ENCODE measurements at places on chromosomes 7 and 10. TPM values are rescaled to one million over a fixed set of nuclear protein-coding genes. Genes with fewer than 3 reads are reported as not detected.

- no peak for DNase-seq
Measured at GRCh38 chr7:42217053-42217452, 20.0 kb downstream of the GLI3 start.

DNA sequence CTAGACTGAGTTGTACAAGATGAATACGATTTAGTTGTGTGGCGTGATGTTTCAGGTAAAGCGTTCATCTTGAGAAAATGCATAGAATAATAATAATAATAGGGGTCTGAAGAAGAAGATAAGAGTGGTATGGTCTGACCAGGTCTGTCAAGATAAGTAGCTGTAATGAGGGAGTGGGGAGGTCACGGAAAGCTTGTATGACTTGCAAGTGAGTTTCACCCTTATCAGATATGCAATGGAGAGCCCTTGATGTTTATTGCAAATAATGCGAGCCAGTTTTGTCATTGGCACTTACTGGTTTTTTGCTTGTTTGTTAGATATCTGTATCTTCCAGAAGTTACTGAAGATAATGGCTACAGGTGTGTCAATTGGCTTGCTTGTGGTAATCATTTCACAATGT, 611.5 kb downstream of the CNTNAP2 start:
- no peak for DNase-seq

The SPDYE9 gene
- not detected for total RNA-seq

- DNase-seq = no peak
Measured at GRCh38 chr7:39338716-39339115, 227.5 kb upstream of the YAE1 start.

The MMS19 gene
- total RNA-seq = 63.8 TPM

GRCh38 chr7:39696631-39697030, 73.3 kb downstream of the RALA start:
- DNase-seq = no peak

DNA sequence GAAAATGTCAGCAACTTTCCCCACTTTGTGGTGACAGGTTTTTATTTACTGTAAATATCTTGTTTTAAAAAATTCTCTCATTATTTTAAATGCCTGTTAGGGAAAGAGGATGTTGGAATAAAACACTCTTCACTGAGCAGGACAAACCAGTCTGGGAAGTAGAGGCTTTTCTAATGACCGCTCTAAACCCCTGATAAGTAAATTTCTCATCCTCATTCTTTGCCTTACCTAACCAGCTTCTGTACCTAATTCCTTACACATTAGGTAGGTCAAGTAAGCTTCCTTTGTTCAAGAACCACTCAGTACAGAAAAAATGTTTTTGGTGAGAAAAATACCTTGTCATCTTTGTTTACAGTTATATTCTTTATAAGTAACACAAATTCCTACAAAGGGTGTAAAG, 143.6 kb downstream of the GPR85 start:
- DNase-seq = no peak

GRCh38 chr7:155362380-155363145, 64.9 kb downstream of the INSIG1 start:
- peak; percentile 20 for DNase-seq

The PON2 gene
- 59.4 TPM for total RNA-seq

GRCh38 chr7:8423057-8423456, 10.4 kb upstream of the NXPH1 start:
- DNase-seq = no peak

- DNase-seq = no peak
Measured at GRCh38 chr10:131290781-131291180, 20.7 kb downstream of the TCERG1L start.

GRCh38 chr7:55050281-55050680, 31.5 kb downstream of the EGFR start:
- no peak for DNase-seq

The EN2 gene
- total RNA-seq = not detected

- no peak for DNase-seq
Measured at GRCh38 chr10:88194041-88194887, 330.8 kb downstream of the PTEN start.

The IL2RA gene
- 2.4 TPM for total RNA-seq

DNA sequence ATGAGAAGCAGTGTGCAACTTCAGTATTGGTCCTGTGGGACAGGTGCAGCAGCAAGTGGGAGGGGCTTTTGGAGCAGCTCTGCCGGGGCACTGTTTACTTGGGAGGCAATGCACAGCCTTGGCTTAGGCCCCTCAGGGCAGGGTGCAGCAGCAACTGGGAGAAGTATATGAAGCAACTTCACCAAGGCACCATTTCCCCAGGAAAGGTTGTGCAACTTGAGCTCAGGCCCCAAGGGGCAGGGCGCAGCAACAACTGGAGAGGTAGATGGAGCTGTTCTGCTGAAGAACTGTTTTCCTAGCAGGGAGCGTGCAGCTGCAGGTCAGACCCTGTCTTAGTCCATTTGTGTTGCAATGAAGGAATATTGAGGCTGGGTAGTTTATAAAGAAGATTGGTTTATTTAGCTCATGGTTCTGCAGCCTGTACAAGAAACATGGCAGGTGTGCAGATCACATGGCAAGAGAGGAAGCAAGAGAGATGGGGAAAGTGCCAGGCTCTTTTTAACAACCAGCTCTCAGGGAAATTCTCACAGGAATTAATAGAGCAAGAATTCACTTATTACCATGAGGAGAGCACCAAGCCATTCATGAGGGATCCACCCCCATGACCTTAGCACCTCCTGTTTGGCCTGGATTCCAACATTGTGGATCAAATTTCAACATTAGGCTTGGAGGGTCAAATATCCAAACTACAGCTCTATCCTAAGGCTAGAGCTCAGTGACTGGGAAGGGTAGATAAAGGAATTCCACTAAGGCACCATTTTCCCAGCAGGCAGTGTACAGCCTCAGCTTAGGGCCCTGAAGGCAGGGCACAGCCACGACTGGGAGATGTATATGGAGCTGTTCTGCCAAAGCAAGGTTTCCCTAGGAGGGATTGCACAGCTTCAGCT, 10.9 kb downstream of the GPR141 start:
- DNase-seq = no peak

DNA sequence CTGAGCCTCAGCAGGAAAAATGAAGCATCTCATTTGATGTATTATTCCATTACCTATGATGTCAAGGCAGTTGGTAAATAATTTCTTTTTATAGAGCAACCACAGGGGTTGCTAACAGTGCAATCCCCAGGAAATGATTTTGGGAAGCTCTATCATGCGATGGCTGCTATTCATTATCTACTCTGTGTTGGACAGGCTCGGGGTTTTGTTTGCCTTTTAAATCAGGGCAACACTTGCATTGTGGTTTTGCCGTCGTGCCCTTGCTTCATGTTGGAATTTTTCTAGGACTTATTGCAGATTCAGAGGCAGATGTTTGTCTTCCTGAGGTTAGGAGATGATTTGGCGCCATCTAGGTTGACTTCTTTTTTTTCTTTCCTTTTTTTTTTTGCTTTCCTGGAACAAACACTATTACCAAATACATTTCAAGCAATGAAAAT, 128.4 kb downstream of the BICC1 start:
- DNase-seq = no peak

GRCh38 chr10:78451592-78451991, 417.9 kb downstream of the RPS24 start:
- no peak for DNase-seq

DNA sequence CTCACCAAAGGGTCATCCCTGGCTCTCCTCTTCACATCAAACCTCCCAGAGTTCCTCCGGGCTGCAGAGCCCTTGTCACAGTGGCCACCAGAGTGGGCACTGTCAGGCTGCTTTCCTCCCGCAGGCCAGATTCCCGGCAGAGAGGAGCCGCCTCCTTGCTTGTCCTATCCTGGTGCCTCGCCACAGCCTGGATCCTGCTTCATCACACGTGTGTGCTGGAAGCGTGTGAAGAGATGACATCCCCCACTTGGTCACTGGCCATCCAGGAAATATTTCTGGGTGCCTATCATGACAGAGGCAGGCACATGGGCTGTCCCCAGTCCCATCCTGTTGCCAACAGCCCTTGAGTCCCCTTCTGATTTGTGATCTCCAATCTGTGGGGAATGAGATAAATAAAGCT, 15.0 kb downstream of the INSIG1 start:
- no peak for DNase-seq
